Bronchial epithelial cell (primary cell): ENCODE measurements at places on chromosomes 16 and 17. TPM values are rescaled to one million over a fixed set of nuclear protein-coding genes. Genes with fewer than 3 reads are reported as not detected.

- DNase-seq: peak; percentile 55
Observed at GRCh38 chr17:77451894-77452852, 311.4 kb downstream of the SEC14L1 start.

GRCh38 chr16:24936151-24936550 is 79.0 kb downstream of the ARHGAP17 start:
- DNase-seq: no peak

DNA sequence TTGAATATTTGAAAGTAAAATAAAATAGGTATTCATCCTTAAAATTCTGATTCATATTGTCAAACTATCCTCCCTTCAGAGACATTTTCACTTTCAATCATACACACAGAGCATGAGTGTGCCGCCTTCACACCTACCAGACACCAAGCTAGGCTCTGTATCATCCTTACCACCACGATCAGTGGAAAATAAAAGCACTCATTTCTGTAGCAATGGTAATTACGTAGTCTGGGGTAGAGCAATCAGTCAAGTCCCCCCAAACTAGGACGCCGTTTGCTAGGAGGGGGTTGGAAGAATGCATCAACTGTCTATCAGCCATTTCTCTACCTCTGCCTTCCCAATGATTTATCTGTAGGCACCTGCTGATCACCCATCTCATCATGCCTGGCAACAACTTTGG is 84.6 kb upstream of the GRIN2A start:
- no peak for DNase-seq

DNA sequence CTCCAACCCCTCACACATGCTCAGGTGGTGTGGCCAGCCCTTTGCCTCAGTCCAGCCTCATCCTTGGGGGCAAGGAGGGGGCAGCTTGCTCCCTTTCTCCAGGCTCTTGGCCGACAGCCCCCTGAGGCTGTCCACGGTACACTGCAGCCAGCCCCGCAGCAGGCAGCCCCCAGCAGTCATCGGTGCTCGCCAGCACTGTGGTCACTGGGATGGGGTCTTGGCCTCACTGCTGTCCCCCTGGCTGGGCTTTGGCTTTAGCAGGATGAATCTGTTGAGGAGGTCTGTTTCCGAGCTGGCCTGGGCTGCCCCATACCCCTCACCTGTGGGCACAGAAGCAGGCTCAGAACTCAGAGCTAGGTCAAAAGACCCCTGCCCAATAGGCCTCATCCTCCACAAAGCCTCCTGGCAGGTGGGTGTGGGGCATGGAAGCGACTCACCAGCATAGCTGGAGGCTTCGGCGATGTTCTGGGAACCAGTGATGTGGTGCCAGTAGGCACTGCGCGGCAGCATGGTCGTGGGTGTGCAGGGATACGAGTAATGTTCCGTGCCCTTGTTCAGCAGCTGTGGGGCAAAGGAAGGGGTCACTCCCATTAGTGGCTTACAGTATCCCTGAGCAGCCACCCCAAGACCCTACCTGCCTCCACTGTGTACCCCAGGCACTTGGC is 10.8 kb downstream of the POLR2C start:
- no peak for DNase-seq

- DNase-seq: no peak
Observed at GRCh38 chr17:7184091-7184488, 4.9 kb upstream of the ASGR1 start.

- DNase-seq: no peak
Observed at GRCh38 chr16:61877436-61877835, 158.8 kb downstream of the CDH8 start.

Gene NOD2
- 2.4 and 11.6 TPM in 2 replicates for total RNA-seq

DNA sequence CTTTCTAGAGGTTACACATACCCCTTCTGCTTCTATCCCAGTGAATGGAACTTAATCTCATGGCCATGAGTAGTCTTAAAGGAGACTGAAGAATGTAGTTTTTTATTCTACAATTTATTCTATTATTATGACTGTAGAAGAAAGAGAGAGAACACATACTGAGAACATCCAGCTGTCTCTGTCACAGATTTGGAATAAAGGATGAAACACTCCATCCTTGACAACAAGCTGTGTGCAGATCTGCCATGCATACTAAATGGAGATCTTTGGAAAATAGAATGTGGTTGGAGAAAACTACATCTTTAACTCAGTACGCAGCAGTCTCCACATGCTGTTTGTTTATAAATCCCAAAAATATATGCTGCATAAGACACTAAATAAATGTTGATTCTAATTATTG is 54.1 kb upstream of the NUDT7 start:
- no peak for DNase-seq

Gene CLEC19A
- not detected in 2 replicates for total RNA-seq

Gene CD300E
- not detected in 2 replicates for total RNA-seq

- DNase-seq: no peak
Observed at GRCh38 chr17:77143306-77143705, 2.5 kb downstream of the SEC14L1 start.

GRCh38 chr16:20614186-20615141 is 38.3 kb upstream of the ACSM2B start:
- no peak for DNase-seq

DNA sequence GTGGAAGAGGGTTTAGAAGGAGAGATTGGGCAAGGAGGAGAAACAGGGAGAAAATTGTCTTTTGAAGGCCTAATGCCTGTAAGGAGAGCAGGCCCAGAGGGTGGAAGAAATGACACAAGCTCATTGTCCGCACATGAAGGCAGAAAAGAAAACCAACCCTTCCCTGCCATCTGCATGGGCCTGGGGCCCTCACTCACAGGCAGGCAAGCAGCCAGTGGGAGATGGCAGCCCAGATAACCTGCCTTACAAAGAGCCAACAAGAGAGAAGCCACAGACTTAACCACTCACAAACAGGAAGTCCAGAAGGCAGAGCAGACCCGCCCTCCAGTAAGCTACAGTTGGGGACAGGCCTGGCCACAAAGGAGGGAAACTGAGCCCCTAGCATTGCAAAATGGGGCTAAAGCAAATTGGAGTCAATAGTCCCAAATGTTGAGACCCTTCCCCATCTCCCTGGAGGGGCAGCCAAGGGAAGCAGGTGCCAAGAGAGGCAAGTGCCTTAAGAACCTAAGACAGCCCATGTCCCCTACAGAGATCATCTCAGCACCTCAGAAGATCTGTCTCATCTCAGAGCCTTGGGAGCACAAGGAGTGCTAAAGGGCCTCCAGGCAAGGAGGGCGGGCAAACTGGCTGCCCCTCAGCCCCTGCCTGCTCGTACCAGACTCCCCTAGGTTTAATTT is 7.3 kb upstream of the TSPOAP1 start:
- no peak for DNase-seq

DNA sequence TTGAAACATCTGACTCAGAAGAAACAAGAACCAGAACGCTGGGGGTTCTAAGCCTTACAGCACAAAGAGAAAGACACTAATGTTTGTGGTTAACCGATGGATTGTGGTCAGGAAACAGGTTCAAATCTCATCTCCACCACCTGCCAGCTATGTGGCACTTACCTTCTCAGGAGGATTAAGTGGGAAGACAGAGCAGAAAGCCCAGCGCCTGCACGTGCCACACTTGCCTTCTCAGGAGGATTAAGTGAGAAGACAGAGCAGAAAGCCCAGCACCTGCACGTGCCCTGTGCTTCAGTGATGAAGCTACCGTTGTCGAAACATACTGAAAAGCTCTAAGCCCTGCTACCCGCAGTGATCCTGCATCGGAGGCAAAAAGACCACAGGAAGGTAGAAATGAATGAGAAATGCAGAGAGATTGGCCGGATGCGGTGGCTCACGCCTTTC is 90.6 kb downstream of the NXN start:
- DNase-seq: no peak

- no peak for DNase-seq
Observed at GRCh38 chr17:18326572-18326971, 11.5 kb downstream of the SMCR8 start.

DNA sequence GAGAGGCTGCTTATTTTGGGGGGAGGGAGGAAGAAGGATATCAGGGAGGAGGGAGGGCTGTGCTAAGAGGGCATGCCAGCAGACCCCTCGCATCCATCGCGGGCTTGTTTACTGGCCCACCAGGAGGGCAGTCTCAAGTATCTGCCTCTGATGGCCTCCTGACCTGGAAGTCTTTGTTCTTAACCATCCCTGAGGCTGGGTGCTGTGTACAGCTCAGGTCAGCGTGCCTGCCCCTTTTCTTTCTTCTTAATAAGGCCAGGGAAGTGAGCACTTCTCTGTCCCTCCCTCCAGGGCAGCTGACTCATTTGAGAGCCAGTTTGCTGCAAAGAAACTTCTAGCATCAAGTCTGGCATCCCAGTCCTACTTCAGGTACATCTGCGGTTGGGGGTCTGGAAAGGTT is 157.0 kb downstream of the CCDC182 start:
- peak; percentile 19 for DNase-seq

DNA sequence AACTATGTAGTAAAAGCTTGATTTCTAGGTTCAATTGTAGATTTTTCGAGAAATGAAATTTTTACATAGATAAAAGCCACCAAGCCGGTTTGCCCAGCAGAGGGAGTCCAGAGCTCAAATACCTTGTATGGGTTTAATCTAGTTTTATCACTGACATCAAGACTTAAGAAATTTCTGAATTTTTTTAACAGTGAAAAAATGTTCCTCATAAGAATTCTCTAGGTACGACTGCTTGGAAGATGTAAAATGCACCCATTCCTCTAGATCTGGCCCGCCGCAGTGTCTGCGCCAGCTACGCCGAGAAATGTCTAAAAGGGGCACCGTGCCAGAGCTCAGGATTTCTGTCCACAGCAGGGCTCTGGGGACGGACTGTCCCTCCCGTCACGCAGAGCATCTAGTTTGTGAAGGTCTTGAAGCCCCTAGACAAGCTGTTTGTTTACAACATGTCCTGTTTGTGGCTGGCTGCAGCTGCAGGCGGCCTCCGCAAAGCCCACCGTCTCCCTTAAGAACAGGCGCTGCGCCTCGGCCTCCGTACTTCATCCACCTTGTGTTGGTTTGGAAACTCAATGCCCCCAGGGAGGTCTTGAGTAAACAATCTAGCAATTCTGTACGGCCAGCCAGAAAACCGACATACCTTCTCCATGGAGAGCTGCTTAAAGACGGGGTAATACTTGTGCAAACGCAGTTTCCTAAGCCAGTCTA is 24.8 kb downstream of the MAP1LC3B start:
- DNase-seq: peak; percentile 32
